ENCODE measurements at places on chromosomes 3 and 15.

DNA sequence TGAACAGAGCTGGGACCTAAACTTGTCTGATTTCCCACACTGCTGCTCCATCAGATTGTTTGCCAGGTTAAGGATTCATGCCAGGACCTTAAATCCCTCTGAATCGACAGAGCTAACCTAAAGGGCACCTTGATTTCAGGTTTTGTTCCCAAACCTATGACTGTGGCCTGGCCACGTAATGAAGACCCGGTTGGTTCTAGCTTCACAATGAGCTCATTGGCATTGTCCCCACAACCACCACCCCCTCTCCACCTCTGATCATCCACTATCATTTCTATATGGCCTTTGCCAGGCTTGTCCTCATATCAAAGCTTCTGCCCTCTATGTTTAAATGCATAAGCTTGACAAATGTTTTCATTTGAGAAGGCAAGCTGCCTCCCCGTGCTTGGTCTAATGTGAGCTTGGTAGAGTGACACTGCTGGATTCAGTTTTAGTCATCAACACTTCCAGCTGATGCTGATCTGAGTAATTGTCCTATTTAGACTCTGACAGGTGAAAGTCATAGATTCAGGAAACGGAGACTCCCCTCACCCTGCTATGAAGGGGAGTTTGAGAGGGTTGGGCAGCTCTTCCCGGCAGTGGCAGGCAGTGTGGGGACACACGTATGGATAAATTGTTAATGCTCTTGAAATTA, 407.1 kb upstream of the CFAP20DC start:
- H3K27me3 ChIP-seq = no peaks in the 10 kb centered on the region
- H3K36me3 ChIP-seq = peaks cover 3% of the 10 kb centered on the region
- H3K4me3 ChIP-seq = no peak overlapping the region

DNA sequence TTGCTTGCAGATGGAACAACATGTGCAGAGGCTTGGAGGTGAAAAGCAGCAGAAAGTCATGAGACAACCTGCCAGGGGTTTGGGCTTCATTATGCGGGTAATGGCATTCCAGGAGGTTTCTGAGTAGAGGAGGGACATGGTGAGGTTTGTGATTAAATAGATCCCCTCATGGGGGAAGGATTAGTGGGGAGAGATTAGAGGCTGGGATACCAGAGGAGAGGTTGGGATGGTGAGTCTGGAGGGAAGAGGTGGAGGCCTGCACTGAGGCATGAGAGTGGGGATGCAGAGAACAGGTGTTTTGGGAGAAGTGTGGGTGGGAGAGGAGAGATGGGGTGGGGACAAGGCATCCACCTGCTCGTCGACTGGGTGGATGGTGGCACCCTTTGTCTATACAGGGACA, 6.8 kb upstream of the IQSEC1 start:
- no peaks in the 10 kb centered on the region for H3K36me3 ChIP-seq
- H3K27ac ChIP-seq = no peak overlapping the region
- H3K27me3 ChIP-seq = peaks cover 60% of the 10 kb centered on the region
- peaks cover 29% of the 10 kb centered on the region for H3K4me1 ChIP-seq

GRCh38 chr3:44666346-44666745, 17.8 kb downstream of the ZNF35 start:
- no peak overlapping the region for H3K4me3 ChIP-seq
- no peak overlapping the region for H3K27ac ChIP-seq
- no peaks in the 10 kb centered on the region for H3K27me3 ChIP-seq
- H3K36me3 ChIP-seq = peaks cover 61% of the 10 kb centered on the region

GRCh38 chr15:77168141-77168540, 97.2 kb upstream of the TSPAN3 start:
- no peak for DNase-seq
- H3K4me3 ChIP-seq = no peak overlapping the region
- H3K27me3 ChIP-seq = peaks cover 3% of the 10 kb centered on the region

DNA sequence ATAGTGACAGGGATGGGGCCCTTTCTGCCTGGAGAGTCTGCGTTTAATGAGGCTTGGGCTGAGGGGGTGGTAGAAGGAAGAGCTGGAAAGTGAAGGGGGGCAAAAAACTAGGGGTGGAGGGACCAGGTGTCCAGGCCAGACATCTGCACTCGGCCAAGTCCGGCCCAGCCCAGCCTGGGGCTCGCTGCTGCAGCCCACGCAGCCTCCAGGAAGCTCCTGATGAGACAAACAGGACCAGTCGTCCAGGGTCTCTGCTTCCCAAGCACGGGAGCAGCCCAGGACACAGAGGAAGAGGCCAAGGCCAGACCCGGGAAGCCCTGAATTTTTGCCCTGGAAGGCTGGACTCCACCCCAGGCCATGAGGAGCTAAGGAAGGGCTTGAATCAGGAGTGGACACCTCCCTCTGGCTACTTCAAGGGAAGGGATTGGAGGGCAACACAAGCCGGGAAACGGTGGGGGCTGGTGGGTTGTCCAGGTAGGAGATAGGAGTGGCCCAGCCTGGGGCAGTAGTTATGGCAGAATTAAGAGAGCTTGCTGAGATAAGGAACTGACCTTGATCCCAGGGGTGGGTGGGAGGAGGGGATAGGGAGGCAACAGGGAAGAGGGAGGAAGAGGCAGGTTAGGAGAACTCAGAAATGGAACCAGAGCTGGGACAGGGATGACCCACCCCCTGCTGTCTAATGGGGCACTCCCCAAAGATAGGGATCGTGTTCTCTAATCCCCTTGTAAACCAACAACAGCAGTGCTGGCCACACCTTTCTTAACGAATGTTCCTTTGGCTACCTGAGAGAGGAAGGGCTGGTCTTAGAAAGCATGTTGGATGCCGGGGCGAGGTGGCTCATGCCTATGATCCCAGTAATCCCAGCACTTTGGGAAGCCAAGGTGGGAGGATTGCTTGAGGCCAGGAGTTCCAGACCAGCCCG, 89.5 kb downstream of the ANP32A start:
- H3K4me3 ChIP-seq = no peak overlapping the region
- peaks cover 18% of the 10 kb centered on the region for H3K4me1 ChIP-seq
- H3K27me3 ChIP-seq = peaks cover 11% of the 10 kb centered on the region
- H3K36me3 ChIP-seq = no peaks in the 10 kb centered on the region
- no peak overlapping the region for H3K27ac ChIP-seq
- DNase-seq = peak; percentile 16

DNA sequence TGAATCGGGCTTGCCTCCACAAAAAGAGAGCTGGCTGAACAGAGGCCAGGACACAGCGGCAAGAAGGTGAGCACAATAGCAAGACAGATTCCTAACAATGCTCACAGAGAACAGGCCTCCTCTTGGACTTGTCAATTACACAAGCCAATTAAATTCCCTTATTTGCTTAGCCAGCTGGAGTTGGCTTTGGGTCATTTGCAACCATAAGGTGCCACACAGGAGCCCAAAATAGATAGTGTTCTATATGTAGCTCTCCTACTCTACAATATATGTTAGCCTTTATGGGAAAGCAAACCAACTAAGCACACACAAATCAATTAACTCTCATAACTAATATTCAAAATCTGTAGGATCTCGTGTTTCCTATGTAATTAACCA, 335.6 kb downstream of the FOXP1 start:
- peak overlapping the region; percentile 91 for H3K27ac ChIP-seq
- DNase-seq = no peak
- H3K36me3 ChIP-seq = peaks cover 14% of the 10 kb centered on the region
- peaks cover 2% of the 10 kb centered on the region for H3K27me3 ChIP-seq
- peaks cover 64% of the 10 kb centered on the region for H3K4me1 ChIP-seq

DNA sequence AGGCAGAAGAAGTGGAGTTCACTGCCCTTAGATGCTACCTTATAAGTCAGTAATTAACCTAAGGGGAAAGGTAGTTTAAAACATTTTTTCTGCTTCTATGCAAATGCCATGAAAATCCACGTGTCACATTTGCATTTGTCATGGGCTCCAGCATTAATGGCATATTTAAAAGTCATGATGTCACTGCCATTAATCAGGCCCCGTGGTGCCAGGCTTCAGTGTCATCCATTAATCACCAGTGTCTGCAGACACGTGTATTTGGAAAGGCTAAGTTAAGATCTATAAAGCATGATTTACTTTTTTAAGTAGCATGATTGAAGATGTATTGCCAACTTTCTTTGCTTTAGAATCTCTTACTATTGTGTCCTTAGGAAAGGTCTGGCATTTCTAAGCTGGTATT, 857.8 kb downstream of the TUSC7 start:
- H3K4me1 ChIP-seq = peaks cover 17% of the 10 kb centered on the region
- DNase-seq = no peak
- no peak overlapping the region for H3K27ac ChIP-seq

- H3K36me3 ChIP-seq = peaks cover 24% of the 10 kb centered on the region
- peak; percentile 77 for DNase-seq
- peaks cover 90% of the 10 kb centered on the region for H3K4me1 ChIP-seq
- peaks cover 7% of the 10 kb centered on the region for H3K27me3 ChIP-seq
- H3K27ac ChIP-seq = no peak overlapping the region
These were observed 7.6 kb downstream of the EPHB3 start for GRCh38 chr3:184568924-184569829.

GRCh38 chr15:75981149-75981815, 30.9 kb downstream of the NRG4 start:
- H3K4me3 ChIP-seq = no peak overlapping the region
- no peak overlapping the region for H3K27ac ChIP-seq
- peaks cover 10% of the 10 kb centered on the region for H3K27me3 ChIP-seq
- no peak for DNase-seq

DNA sequence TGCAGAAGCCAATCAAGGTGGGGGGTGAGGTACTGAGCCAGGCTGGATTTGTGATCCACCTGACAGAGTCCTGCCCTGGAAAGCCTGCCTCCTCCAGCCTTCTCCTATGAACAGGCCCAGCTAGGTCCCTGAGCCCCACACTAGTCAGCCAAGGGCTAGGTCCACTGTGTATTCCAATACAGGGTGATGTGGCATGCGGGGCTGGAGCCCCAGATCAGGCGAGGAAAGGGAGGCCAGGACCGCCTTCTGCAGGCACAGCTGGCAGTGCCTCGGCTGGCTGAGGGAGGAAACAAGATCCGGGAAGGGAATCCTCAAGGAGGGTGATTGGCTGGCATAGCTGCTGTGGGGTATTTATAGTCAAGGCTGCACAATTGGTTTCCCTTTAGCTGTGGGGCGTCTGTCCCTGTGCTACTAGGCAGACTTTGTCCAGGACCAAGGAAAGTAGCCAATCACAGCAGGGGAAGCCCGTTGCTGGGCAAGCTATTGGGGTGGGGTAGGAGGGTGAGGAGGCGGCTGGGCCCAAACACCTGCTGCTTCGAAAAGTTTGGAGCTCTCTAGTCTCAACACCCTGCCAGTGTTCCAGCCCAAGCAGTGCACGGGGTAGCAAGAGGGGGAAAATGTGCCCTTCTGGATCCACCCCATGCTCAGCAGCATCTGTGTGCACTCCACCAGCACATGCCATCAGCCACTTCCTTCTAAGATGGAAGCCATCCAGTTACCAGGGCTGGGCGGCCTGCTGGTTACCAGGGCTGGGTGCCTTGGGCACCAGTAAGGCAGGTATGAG, 5.9 kb downstream of the KY start:
- H3K36me3 ChIP-seq = no peaks in the 10 kb centered on the region
- DNase-seq = no peak
- H3K27ac ChIP-seq = no peak overlapping the region
- no peak overlapping the region for H3K4me3 ChIP-seq
- peaks cover 42% of the 10 kb centered on the region for H3K27me3 ChIP-seq

DNA sequence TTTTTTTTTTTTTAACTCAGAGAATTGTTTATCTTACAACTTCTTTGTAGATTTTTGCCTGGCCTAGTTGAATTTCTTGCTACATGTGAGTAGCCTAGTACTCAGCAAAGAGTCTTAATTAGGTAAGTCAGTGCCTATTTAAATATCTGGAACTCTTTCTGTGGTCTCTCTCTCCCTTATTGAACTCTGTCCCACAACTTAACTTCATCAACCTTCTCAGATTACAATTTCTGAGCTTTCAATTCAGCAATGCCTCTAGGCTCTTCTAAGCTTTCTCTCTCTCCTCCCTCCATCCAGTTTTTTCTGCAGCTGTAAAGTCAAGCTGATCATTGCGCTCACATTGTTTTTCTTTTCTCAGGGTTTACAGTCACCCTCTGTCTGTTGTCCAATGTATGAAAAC, 517.6 kb upstream of the ROBO1 start:
- H3K27me3 ChIP-seq = no peaks in the 10 kb centered on the region
- H3K27ac ChIP-seq = peak overlapping the region; percentile 43
- H3K4me3 ChIP-seq = no peak overlapping the region
- no peak for DNase-seq
- peaks cover 10% of the 10 kb centered on the region for H3K4me1 ChIP-seq

DNA sequence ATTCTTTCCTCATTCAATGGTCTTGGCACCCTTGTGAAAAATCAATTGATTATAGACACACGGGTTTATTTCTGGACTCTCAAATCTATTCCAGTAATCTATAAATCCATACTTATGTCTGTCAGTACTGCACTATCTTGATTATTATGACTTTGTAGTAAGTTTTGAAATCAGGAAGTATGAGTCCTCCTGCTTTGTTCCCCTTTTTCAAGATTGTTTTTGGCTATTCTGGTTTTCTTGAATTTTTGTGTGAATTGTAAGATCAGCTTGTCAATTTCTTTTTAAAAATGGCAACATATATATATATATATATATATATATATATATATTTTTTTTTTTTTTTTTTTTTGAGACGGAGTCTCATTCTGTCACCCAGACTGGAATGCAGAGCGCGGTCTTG, 32.3 kb upstream of the CFAP20DC start:
- H3K36me3 ChIP-seq = no peaks in the 10 kb centered on the region
- peaks cover 15% of the 10 kb centered on the region for H3K27me3 ChIP-seq
- H3K4me1 ChIP-seq = no peaks in the 10 kb centered on the region
- DNase-seq = no peak

- no peaks in the 10 kb centered on the region for H3K4me1 ChIP-seq
- peaks cover 4% of the 10 kb centered on the region for H3K27me3 ChIP-seq
- H3K4me3 ChIP-seq = no peak overlapping the region
- no peaks in the 10 kb centered on the region for H3K36me3 ChIP-seq
These were observed 286.6 kb downstream of the ZBTB20 start for GRCh38 chr3:114860531-114860930.

GRCh38 chr3:170476291-170476690, 57.6 kb downstream of the CLDN11 start:
- DNase-seq = no peak
- peaks cover 28% of the 10 kb centered on the region for H3K4me1 ChIP-seq
- H3K27ac ChIP-seq = no peak overlapping the region
- H3K27me3 ChIP-seq = no peaks in the 10 kb centered on the region

DNA sequence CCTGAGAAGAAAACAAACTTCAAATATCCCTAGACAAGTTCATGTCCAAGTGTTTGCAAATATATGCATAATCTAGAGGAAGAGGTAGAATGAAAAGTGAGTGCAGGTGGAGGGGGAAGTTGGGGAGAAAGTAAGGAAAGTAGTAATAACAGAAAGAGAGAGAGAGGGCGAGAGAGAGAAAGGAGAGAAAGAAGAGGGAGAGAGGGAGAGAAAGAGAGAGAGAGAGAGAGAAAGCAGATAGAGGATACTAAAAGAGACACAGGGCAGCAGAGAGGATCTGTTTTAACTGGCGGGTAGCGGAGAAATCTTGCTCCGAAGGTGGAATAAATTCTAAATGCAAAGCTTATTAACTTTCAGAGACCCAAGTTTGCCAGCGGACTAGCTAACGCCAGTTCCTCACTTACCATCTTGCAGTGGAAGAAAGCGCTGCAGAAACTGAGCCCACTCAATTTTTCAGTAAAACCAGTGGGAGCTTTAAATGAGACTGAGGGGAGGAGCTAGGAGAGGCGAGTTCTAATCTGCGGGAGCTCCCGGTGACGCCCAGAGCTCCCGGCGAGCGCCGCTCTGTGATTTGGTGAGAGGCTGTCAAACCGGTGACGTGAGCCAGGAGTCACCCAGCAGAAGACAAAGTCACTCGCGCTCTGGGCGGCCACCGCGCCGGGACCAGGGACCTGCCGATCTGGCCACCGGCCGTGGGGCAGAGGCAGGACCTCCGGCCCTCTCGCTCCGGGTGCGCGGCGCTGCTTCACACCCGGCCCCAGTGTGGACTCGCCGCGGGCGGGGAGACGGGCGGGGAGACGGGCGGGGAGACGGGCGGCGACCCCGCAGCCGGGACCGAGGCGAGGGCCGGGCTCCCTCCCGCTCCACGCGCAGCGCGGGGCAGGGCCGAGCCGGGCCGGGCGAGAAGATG, at the start of gene GMNC:
GMNC (minus strand) TSS at position 486 of the 910 bp plus-strand sequence; CDS start at position 407, 79 bp downstream.
- peak within 1 kb of the TSS; percentile 85 for H3K4me3 ChIP-seq
- H3K27me3 ChIP-seq = peaks cover 62% of the 10 kb centered on the region
- H3K4me1 ChIP-seq = peaks cover 4% of the 10 kb centered on the region
